ENCODE measurements at places on chromosomes 1 and 21.

DNA sequence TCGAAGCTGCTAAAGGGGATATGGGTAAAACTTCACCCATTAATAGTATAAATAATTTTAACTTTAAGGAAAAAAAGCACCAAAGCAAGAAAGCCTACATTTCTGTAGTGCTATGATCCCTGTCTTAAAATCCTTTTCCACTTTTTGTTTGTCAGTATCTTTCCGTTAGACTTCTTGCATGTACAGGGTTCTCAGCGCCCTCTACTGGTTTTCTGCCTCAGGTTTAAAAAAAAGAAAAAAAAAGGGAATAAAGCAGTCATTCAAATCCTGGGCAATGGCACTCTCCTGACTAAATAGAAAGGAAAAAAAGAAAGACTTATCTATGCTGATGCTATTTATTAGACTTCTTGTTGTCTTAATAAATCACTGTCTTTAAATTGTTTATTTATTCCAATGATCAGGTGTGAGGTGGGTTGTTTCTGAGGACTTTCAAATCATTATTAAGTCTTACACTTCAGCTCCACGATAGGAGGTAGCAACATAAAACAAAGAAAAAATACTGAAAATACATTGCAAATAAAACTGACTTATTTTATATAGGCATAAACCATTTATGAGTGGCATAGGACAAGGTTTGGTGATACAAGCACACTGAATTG is 475.4 kb upstream of the NR5A2 start:
- DNase-seq = peak; percentile 92

DNA sequence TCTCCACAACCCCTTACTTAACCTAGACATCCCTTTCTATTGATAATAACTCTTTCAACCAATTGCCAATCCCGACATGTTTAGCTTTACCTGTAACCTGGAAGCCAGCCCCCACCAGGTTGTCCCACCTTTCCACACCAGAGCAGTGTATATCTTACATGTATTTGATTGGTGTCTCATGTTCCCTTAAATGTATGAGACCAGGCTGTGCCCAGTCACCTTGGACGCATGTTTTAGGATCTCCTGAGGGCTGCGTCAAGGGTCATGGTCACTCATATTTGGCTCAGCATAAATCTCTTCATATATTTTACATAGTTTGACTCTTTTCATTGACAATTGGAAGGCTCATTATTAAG is 5.3 kb upstream of the SLC19A1 start:
- no peak for DNase-seq

- no peak for DNase-seq
These were observed 37.3 kb upstream of the IRF2BP2 start for GRCh38 chr1:234647245-234647644.

- DNase-seq = peak; percentile 80
These were observed 411.8 kb upstream of the PTBP2 start for GRCh38 chr1:96309783-96310182.

DNA sequence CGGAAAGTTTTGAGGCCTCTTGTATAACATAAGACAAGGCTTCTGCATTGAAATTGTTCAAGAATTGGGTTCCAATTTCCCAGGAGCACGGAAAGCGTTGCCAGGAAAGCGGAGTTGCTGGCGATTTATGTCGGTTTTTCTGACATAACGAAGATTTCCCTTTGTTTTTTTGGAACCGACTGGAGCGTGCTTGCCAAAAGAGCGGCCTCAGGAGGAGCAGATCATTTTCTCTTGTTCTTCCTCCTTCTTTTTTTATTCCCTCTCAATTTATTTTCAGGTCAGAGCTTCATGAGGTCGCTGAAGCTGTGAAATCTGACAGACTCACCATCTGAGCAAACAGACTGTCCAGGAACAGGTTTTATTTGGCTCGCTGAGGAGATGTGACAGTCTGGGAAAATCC is 275.5 kb downstream of the CAMTA1 start:
- no peak for DNase-seq

DNA sequence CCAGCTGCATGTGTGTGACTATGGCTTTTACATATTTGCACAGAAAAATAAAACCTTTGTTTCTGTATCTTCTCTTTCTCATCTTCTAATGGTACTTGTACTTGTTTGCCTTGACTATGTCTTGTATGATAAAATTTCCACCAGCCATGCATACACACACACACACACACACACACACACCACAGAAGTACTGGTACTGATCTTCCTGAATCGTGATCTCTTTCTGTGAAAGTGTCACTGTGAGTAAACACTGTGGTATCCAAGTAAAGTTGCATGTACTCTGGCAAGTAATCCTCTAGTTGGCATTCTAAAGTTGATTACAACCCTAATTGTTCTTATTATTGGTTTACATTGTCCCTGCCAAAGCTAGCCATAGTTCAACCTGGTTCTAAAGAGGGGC is 176.7 kb downstream of the CRB1 start:
- DNase-seq = peak; percentile 34

DNA sequence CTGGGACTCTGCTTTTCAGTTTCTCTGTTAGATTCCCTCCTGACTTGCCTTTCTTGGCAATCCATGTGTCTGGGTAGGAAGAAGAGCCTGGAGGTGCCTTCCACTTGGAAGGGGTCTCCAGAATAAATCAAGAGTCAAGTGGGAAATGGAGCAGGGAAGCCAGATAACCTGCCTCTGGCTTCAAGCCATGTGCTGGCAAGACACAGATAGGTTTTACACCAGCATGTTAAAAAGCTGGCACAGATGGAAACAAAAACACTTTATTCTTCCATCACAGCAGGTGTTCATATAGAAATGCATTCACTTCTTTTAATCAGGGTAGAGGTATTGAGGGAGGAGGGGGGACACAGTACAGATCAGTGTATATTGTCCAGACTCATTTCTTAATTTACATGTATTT is 356.9 kb upstream of the RUNX1 start:
- DNase-seq = no peak

- no peak for DNase-seq
These were observed at the start of gene GPA33 for GRCh38 chr1:167090314-167090942. TSS of gene GPA33 (minus strand) at chr1:167090377. CDS start at chr1:167090287, 90 bp downstream.

- DNase-seq = no peak
These were observed 15.3 kb downstream of the SPATA46 start for GRCh38 chr1:162361349-162361748.

DNA sequence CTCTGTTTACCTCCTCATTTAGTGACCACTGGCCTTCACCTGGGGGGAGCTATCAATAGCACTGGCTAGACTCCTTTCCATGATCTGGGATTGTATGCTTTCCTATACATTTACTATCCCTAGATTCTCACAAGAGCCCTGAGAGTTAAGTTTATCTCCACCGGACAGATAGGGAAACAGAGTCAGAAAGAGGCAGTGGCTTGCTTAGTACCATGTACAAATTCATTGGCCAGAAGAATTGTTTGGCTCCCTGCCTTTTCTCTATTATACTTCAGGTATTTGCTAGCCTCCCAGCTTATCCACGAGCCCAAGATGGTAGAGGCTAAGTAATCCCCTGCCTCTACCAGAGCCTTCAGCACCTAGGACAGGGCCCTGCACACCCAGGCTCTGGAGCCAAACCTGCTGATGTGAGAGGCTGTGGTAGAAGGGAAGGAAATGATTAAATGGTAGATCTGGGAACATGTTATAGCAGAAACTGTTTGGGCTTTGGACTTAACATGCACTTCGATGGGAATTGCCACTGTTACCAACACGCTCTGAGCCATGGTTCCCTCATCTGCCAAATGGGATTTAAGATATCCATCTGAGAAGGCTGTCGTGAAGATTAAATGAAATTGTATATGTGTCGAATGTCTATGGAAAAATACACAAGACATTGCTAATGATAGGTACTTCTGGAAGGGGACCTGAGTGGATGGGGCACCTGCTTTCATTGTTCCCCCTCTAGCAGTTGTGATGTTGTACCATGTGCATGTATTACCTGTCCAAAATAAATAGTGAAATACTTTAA is 3.1 kb upstream of the BLACAT1 start:
- DNase-seq = peak; percentile 69

GRCh38 chr1:225847610-225848009 is 34.6 kb downstream of the TMEM63A start:
- DNase-seq = no peak

DNA sequence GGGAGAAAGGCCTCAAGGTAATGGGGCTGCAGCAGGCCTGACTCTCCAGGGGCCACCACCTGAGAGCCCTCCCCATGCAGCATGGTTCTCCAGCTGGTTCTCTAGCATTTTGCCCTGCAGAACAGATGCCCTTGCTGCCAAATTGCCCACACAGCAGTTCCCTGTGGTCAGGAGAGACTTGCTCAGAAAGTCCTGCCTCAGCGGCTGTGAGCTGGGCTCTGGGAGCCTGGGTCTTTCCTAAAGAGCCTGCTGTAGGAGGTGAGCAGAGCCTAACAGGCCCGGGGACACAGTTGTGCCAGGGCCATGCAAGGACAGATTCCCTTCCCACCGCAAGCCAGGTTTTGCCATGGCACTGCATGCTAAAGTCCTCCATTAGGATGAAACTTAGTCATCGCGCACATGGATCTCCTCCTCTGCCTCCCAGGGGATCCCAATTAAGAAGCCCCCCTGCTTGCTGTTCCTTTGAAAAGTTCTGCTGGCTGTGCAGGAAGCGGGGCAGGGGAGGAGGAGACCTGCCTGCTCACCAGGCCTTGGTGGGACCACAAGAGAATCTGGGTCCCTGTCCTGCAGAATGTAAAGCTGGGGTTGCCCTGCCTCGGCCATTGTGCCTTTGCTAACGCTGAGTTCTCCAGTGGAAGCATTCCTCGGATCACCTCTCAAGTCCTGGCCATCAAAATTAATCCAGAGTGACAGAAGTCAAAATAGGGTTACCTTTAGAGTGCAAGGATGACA is 21.4 kb downstream of the TEX35 start:
- no peak for DNase-seq

DNA sequence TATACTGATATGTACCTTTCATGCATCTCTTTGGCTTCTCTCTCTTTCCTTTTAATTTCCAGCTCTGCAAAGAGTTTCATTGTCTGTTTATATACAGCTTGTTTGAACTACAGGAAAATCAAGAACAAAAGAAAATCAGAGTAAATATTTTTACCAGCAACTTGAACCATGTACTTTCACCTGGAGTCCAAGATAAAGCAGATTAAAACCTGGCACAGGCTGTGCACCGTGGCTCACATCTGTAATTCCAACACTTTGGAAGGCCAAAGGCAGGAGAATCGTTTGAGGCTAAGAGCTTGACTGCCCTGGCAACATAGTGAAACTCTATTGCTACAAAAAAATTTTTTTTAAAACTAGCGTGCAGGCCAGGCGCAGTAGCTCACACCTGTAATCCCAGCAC is 27.6 kb downstream of the DNAJC8 start:
- DNase-seq = no peak

DNA sequence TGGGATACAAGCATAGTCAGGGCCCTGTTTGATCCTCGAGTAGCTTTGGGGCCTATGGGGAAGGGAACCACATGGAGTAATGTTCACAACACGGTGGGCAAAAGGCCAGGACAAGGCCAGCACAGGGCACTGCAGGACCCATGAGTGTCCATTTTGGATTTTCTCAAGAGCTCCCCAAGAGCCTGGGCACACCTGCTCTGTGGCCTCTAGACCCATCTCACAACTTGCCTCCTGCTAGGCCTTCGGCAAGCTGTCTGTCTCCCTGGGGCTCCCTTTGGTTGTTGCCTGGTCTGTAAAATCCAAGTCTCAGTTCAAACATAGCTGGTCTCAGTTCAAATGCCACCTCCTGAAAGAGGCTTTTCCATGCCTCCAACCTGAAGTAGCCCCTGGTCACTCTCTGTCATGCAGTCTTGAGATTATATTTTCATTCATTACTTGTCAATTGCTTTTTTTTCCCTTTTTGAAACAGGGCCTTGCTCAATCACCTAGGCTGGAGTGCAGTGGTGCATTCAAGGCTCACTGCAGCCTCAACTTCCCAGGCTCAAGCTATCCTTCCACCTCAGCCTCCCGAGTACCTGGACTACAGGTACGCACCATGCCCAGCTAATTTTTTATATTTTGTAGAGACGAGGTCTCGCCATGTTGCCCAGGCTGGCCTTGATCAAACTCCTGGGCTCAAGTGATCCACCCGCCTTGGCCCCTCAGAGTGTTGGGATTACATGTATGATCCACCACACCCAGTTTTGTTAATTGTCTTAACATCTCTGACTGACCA is 107.4 kb downstream of the MATN1 start:
- no peak for DNase-seq

- DNase-seq = no peak
These were observed 13.9 kb downstream of the TPM3 start for GRCh38 chr1:154178013-154178412.

GRCh38 chr1:234499119-234499942 is 20.4 kb upstream of the TARBP1 start:
- DNase-seq = peak; percentile 97
